ENCODE measurements at places on chromosomes 11 and 22.
A peak's percentile ranks its signal among the peaks of the same experiment; 100 is the strongest.

- no peak for ATAC-seq
These were observed 10.2 kb downstream of the TMEM121B start for GRCh38 chr22:17110791-17111550.

DNA sequence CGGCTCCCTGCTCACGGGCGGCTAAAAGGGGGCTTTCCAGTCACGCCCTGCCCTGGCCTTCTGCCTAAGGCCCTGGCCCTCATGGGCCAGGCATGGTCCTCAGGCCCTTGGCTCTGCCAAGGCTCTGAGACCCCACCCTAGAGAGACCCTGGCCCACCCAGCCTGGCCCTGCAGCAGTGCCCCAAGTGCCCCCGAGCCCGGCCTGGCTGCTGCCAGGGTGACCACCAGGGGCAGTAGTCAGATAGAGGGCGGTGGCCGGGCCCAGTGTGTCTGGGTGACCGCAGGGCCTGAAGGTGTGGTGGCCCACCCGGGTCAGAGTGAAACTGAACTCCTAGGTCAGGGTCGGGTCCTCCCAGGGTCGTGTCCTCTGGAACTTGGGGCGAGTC lies 29.4 kb upstream of the CCDC188 start:
- peak; percentile 43 for ATAC-seq

DNA sequence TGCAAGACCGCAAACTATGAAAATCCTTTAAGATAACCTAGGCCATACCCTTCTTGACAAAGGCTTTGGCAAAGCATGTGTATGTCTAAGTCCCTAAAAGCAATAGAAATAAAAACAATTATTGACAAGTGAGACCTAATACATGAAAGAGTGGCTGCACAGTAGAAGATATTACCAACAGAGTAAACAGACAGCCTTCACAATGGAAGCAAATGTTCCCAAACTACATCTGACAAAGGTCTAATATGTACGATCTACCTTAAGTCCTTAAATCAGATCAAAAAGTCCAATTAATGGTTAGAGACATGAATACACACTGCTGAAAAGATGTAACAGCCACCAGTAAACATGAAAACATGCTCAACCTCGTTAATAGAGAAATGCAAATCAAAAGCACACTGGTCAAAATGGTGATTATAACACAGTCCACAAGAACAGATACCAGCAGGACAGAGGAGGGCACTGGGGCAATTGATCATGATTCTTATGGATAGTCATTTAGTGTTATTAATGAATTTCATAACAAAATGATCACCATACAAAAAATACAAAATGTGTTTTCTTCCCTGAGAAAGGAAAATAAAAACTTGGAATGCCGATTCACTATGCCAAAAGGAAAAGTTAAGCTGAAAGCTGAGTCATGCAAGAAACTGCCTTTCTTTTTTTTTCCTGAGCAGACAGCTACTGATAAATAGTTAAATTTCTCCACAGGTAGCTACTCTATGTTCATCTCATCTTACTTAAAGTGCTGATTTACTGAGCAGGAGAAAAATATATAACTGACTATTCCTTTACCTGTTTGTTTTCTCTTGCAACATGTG lies 102.6 kb upstream of the VPREB1 start:
- ATAC-seq = no peak

DNA sequence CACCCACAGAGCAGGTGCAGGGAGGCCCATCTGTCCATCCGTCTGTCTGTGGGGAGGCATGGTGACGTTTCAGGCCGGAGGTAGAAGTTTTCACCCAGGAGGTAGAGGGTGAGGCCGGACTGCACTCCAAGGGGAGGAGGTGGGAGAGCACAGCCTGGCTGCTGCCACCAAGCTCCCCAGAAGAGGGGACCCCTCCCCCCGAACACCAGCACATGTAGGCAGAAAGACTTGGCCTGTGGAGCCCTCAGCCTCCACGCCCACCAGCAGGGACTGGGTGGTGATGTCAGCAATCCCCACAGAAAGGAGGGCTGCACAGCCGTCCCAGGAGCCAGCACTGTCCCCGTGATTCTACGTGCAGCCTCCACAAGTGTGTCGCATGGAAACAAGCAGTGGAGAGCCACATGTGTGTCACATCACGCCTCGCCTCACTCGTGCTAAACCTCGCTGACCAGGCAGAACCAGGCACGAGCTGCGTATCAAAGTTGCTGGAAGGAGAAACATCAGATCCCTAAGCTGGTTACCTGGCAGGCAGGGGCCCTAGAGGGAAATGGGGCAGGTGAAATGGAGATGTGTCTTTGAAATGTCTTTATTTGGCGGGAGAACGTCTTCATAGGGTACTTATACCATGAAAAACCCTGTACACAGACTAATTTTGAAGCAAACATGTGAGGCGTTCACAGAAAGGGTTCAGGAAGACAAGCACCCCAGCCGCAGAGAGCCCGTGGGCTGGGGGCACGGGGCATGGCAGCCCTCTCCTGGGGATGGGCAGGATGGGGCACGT lies 49.1 kb downstream of the CDKN1C start:
- no peak for ATAC-seq

DNA sequence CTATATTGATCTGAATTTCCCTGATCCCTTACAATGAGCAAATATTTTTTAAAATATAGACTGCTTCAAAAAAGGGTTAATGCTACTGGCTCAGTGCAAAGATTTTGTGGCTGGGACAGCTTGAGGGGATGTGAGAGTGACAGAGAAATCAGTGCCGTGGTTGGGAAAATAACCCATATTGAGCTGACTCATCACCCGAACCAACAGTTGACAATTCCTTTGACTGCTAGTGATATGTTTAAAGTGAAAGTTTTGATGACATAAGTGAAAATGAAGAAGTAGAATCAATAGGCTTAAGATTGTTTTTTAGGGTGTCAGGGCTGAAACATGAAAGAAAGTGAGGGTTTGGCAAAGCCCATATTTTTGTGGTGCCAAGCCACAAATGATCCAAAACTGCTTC lies 257.1 kb upstream of the TENM4 start:
- no peak for ATAC-seq

DNA sequence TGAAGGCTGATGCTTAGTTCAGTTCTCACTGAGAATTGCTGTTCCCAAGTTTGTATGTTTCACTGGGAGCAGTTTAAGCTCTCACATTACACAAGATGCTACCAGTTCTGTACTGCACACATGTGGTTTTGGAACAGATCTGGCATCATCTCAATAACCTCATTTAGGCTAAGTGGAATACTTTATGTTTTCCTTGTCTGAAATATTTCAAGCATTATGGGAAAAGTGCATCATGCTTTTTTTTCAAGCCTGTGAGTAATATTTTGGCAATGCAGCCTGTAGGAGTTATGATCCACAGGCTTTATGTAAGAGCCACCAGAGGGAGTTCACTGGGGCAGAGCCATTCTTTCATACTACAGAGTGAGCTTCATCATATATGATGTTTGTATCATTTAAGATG lies 141.5 kb downstream of the OR4C45 start:
- no peak for ATAC-seq

- no peak for ATAC-seq
These were observed 56.1 kb upstream of the GRIK4 start for GRCh38 chr11:120455487-120455886.

- ATAC-seq = no peak
These were observed 56.8 kb upstream of the FADD start for GRCh38 chr11:70146299-70146698.

DNA sequence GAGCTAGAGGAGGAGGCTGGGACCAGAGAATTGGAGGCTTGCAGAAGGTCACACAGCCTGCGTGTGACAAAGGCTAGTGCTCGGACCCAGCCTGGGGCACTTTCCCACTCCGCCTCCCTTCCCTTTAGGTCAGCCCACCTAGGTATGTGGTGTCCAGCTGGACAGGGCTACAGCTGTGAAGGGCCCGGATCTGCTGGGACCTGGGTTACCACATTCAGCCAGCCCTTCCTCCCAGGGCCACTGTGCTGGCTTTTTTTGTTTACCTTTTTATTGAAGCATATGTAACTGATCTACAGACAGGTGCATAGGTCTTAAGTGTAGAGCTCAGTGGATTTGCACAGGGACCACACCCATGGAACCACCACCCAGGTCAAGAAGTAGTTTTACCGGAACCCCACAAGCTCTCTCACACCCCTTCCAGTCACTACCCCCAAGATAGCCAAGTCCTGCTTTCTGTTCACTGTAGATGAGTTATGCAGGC lies 8.7 kb downstream of the CAPN5 start:
- ATAC-seq = no peak

GRCh38 chr11:121308816-121309215 lies 16.2 kb downstream of the SC5D start:
- ATAC-seq = no peak

DNA sequence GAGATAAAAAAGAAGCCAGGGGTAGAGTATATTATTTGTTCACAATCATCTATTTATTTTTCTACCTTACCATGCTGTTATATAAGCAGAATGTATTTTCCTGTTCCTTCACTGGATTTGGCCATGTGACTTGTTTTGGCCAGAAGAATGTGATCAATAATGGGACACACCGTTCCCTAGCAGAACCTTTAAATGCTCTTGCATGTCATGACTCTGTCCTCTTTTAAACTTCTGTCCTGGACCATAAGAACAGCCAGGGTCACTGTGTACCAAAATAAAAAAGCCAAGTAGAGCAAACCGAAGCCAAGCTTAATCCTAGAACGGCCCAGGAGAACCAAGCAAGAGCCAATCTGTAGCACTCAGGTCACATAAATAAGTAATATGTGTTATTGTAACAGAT lies 1682.4 kb downstream of the LRRC4C start:
- ATAC-seq = no peak

GRCh38 chr11:23948851-23949250 lies 548.0 kb upstream of the LUZP2 start:
- no peak for ATAC-seq

DNA sequence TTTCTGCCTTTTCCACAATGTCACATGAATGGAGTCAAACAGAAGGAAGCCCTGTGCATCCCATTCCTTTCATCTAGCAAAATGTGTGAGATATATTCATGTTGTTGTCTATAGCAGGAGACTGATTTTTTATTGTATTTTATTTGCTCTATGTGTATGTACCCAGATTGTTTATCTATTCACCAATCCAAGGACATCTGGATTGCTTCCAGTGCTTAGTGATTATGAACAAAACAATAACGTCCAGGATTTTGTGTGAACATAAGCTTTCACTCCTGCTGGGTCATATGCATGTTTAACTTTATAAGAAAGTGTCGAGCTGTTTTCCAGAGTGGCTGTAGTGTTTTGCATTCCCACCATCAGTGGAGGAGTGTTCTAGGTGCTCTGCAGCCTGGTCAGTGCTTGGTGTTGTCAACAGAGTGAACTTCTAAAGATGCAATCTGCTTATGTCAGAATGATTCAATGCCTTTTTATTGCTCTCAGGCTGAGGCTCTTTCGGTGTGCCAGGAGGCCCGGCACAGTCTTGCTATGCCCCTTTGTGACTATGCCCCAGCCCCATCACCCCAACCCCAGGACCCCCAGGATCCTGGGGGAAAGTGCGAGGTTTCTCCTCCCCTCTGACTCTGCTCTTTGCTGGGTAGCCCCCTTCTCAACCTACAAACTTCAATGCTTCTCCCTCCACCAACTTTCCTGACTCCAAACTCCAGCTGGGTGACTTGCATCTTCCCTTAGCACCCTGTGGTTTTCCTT lies 19.9 kb upstream of the SYT13 start:
- no peak for ATAC-seq
